ENCODE measurements at places on chromosomes 2 and 18.
A peak's percentile ranks its signal among the peaks of the same experiment; 100 is the strongest.

DNA sequence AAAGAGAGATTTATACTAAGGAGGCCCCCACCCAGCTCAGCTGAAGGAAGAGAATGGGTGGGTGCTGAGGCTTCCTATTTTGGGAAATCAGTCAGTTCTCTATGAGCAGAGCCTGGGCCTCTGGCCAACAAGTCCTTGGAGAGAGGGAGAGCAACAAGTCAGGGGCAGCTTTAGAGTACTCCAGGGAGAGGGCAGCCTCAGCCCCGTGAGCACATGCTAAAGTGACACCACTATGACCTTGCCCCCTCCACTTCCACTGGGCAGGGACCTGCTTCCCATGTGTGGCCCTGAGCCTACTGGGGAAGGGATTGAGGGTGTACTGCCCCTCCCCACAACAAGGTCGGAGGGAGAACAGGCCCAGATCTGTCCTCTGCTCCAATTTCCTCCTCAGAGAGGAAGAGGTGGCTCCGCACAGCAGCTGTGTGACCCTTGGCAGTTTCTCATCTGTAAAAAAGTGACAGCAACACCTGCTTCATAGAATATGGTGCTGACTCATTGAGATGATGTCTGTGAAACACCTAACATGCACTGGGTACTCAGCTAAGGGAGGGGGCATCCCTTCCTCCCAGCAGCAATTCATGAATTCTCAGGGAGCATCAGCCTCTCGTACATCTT is 72.9 kb downstream of the CLHC1 start:
- no peak overlapping the region for H3K4me3 ChIP-seq
- no peaks in the 10 kb centered on the region for H3K27me3 ChIP-seq
- H3K4me1 ChIP-seq = peaks cover 58% of the 10 kb centered on the region
- DNase-seq = no peak
- no peak overlapping the region for H3K27ac ChIP-seq

GRCh38 chr2:69604026-69604678 is 39.4 kb downstream of the AAK1 start:
- H3K27me3 ChIP-seq = no peaks in the 10 kb centered on the region
- H3K4me3 ChIP-seq = no peak overlapping the region
- H3K27ac ChIP-seq = no peak overlapping the region
- H3K36me3 ChIP-seq = peaks cover 42% of the 10 kb centered on the region
- H3K4me1 ChIP-seq = peaks cover 22% of the 10 kb centered on the region

DNA sequence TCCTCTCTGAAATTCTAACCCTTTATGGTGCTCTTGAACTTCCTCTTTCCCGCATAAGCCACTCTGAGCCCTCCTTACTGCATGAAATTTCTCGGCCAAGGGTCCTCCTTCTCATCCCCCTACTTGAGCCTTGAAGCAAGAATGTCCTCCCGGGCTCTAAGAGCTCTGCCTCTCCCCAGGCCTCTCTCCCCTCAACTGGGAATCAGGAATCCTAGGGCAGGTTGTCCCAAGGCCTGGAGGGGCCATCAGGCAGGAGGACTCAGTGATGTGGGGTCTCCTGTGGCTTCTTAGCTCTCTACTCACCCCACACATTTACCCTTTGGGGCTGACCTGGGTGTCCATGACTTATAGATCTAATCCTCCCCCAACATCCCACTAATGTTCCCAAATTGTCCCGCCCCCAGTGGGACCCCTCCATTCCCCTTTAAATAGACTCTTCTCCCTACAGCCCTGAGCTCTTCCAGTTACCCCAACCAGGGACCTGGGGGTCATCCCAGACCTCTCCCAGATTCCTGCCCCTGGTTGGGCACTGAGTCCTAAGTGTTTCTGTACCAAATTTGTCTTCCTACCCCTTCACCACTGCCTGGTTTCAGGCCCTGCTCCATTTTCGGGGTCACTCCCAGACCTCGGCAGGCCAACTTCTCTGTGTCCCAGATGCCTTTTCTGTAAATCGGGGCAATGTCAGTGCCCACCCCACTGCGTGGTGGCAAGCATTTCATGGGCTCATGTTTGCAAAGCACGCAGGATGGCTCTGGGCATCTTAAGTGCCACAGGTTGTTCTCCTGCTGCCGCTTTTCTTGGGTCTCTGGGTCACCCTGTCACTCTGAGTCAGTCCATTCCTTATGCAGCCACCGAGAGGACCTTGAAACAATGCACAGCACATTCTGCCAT is 171.2 kb downstream of the ASB1 start:
- DNase-seq = no peak
- H3K36me3 ChIP-seq = no peaks in the 10 kb centered on the region
- peak overlapping the region; percentile 81 for H3K27ac ChIP-seq
- no peaks in the 10 kb centered on the region for H3K27me3 ChIP-seq
- no peak overlapping the region for H3K4me3 ChIP-seq

DNA sequence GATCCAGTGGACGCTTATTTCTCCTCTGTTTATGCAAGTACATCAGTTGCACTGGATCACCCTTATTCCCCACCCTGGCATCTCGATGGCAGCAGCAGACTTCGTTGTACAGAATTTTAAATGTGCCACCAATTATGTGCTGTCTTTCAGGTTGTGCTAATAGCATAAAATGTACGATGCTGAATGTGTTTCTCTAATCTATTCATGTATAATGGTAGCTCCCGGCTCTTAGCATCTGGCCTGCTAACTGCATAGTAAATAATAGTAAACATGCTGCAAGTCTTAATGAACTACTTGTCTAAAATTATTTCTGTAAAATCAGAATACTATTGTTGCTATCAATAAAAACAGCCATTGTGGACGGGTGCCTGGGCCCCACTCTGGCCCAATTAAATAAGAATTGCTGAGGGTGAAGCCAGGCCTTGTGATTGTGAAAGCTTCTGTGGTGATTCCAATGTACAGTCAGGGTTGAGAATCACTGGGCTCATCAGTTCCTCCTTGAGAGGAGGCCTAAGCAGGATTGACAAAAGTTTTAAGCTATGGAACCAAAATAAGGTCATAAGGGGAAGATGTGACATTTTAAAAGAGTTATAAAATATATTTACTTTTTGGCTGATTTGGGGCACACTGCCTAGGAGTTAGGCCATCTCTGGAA is 14.4 kb upstream of the MYO3B start:
- no peak overlapping the region for H3K27ac ChIP-seq
- no peak overlapping the region for H3K4me3 ChIP-seq
- no peak for DNase-seq
- H3K4me1 ChIP-seq = no peaks in the 10 kb centered on the region
- H3K27me3 ChIP-seq = no peaks in the 10 kb centered on the region

GRCh38 chr2:105144941-105145300 is 96.6 kb upstream of the GPR45 start:
- H3K4me3 ChIP-seq = no peak overlapping the region
- no peaks in the 10 kb centered on the region for H3K36me3 ChIP-seq
- DNase-seq = no peak
- H3K4me1 ChIP-seq = no peaks in the 10 kb centered on the region

DNA sequence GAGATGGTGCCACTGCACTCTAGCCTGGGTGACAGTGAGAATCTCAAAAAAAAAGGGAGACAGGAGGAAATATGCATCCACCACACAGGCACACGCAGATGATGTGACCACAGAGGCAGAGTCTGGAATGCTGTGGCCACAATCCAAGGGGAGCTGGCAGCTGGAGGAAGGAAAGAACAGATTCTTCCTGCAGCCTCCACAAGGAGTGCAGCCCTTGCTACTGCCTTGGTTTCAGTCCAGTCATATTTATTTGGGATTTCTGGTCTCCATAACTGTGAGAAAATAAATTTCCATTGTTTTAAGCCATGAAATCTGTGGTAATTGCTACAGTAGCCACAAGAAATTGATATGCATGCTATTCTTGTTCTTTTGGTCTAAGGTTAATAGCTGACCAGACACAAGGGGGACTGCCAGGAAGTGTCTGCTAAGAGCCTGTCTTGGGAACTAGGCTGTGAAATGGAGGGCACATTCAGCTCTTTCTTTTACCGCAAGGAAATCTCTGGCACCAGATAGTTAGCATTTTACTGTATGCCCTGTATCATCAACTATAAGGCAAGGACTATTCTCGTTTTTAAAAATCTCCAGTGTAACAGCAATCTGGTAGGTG is 133.1 kb upstream of the SEC11C start:
- H3K27me3 ChIP-seq = no peaks in the 10 kb centered on the region
- no peak overlapping the region for H3K27ac ChIP-seq
- H3K4me3 ChIP-seq = no peak overlapping the region
- DNase-seq = no peak
- H3K4me1 ChIP-seq = peaks cover 17% of the 10 kb centered on the region
- H3K36me3 ChIP-seq = no peaks in the 10 kb centered on the region

All from SJSA1 (cell line).